ENCODE measurements at places on chromosomes 13 and 19. TPM values are rescaled to one million over a fixed set of nuclear protein-coding genes. Genes with fewer than 3 reads are reported as not detected.
A peak's percentile ranks its signal among the peaks of the same experiment; 100 is the strongest.

ZNF610 gene
- total RNA-seq, result 14.2 TPM

TEX101 gene
- not detected for total RNA-seq

SIGLEC12 gene
- total RNA-seq, result not detected

DNA sequence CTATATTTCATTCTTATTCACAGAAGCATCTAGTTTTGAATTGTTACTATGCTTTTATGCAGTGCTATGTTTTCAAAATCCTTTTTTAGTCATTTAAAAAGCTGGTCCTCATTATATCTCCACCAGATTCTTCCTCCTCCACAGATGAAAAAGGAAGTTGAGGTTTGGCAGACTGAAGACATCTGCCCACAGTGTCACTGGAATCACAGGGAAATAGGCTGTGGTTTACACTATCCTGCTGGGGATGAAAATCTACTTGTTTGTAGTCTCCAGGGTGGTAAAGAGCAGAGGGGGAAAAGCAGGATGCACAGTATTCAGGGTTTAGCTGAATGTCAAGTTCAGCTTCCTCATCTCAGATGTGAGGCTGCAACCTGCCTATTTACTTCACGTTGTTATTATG, 351.2 kb downstream of the DNAJC15 start:
- no peaks in the 10 kb centered on the region for H3K27me3 ChIP-seq
- H3K36me3 ChIP-seq, result peaks cover 8% of the 10 kb centered on the region
- H3K27ac ChIP-seq, result no peak overlapping the region
- no peak for DNase-seq
- no peak overlapping the region for H3K4me3 ChIP-seq

- DNase-seq, result no peak
- no peaks in the 10 kb centered on the region for H3K27me3 ChIP-seq
- H3K36me3 ChIP-seq, result no peaks in the 10 kb centered on the region
- no peak overlapping the region for H3K4me3 ChIP-seq
- peaks cover 7% of the 10 kb centered on the region for H3K4me1 ChIP-seq
Measured at GRCh38 chr13:43688227-43688907, 98.4 kb downstream of the ENOX1 start.

GRCh38 chr19:34057155-34057554, 115.1 kb upstream of the LSM14A start:
- no peak overlapping the region for H3K4me3 ChIP-seq
- H3K4me1 ChIP-seq, result no peaks in the 10 kb centered on the region
- H3K36me3 ChIP-seq, result no peaks in the 10 kb centered on the region
- no peak overlapping the region for H3K27ac ChIP-seq
- H3K27me3 ChIP-seq, result peaks cover 10% of the 10 kb centered on the region
- DNase-seq, result no peak

DNA sequence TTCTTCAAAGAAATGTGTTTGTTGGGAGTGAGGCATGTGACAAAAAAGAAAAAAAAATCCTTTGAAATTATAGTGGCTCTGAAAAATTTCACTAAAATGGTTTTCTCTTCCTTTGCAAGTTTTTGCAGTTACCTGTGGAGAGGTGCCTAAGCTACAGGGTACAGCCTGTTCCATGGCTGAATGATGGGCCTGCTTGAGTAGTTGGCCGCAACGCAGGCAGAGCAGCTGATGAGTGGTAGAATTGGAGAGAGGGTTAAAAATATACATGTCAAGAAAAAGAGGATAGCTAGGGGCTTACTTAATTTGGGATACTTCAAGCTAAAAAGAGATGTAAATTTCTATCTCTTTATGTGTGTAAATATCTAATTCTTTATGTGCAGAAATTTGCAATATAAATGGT, 629.1 kb upstream of the SLC10A2 start:
- no peak for DNase-seq
- H3K4me3 ChIP-seq, result no peak overlapping the region
- peaks cover 5% of the 10 kb centered on the region for H3K4me1 ChIP-seq
- no peaks in the 10 kb centered on the region for H3K27me3 ChIP-seq
- no peak overlapping the region for H3K27ac ChIP-seq
- H3K36me3 ChIP-seq, result peaks cover 4% of the 10 kb centered on the region

GRCh38 chr19:999379-999719, 870 bp upstream of the GRIN3B start:
- H3K36me3 ChIP-seq, result no peaks in the 10 kb centered on the region
- DNase-seq, result no peak
- peaks cover 14% of the 10 kb centered on the region for H3K4me1 ChIP-seq
- no peak overlapping the region for H3K27ac ChIP-seq
- H3K4me3 ChIP-seq, result peak overlapping the region; percentile 60

GRCh38 chr19:42412227-42412626, 15.0 kb downstream of the LIPE start:
- no peak overlapping the region for H3K27ac ChIP-seq
- H3K4me3 ChIP-seq, result no peak overlapping the region

DNA sequence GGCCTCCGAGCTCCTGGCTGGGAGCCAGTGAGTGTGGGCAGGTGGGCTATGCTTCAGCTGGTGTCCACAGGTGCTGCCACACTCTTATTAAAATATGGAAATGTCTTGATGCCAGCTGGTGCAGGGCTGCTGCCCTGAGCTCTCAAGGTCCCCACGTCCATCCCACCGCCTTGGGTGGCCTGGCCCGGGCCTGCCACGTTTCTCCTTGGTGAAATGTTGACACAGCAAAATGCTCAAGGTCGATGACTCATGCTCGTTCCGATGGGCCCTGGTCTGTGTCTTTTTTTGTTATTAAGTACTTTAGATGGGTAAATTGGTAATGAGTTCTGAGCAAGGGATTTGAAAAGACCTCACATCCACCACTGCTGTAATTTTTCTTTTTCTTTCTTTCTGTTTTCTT, 524.7 kb downstream of the MYO16 start:
- no peak overlapping the region for H3K4me3 ChIP-seq
- peaks cover 1% of the 10 kb centered on the region for H3K27me3 ChIP-seq
- peaks cover 47% of the 10 kb centered on the region for H3K4me1 ChIP-seq
- peak overlapping the region; percentile 15 for H3K27ac ChIP-seq
- H3K36me3 ChIP-seq, result no peaks in the 10 kb centered on the region
- no peak for DNase-seq

- H3K4me3 ChIP-seq, result no peak overlapping the region
- H3K27ac ChIP-seq, result no peak overlapping the region
- H3K27me3 ChIP-seq, result no peaks in the 10 kb centered on the region
- no peak for DNase-seq
- H3K36me3 ChIP-seq, result no peaks in the 10 kb centered on the region
- H3K4me1 ChIP-seq, result peaks cover 14% of the 10 kb centered on the region
Measured at GRCh38 chr19:13788991-13789390, 6.3 kb upstream of the ZSWIM4 start.

DNA sequence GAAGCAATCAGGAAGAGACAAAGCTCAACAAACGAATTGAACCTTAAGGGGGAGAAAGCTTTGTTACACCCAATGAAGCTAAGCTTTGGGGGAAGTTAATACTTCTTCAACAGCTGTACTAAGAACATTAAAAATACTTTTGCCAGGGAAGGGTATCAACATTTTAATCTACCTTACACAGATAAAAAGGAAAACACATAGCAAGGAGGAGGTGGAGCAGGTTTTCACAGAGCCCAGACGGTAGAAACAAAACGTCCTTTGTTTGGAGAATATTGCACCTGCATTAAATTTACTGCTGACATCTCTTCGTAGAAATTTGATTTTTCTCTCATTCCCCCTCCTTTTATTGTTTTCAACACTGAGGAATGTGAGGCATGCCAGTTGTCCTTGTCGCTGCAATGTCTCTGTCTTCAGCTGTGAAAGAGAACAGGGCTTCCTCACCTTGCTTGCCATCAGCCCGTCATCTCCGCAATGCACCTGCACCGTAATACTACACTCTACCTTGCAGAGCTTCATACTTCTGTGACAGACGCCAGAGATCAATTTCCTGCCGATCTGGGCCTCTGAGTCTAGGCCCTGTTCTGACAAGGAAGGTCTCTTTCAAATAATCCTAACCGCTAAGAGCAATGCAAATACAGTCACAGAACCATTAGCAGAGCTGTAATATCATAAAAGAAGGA, 270.8 kb downstream of the SPRY2 start:
- H3K27ac ChIP-seq, result peak overlapping the region; percentile 37
- no peak for DNase-seq
- peaks cover 2% of the 10 kb centered on the region for H3K36me3 ChIP-seq
- no peaks in the 10 kb centered on the region for H3K27me3 ChIP-seq

GRCh38 chr13:99027661-99028425, 50.0 kb upstream of the DOCK9 start:
- H3K27me3 ChIP-seq, result no peaks in the 10 kb centered on the region
- H3K4me3 ChIP-seq, result no peak overlapping the region
- no peak for DNase-seq
- H3K27ac ChIP-seq, result no peak overlapping the region

DNA sequence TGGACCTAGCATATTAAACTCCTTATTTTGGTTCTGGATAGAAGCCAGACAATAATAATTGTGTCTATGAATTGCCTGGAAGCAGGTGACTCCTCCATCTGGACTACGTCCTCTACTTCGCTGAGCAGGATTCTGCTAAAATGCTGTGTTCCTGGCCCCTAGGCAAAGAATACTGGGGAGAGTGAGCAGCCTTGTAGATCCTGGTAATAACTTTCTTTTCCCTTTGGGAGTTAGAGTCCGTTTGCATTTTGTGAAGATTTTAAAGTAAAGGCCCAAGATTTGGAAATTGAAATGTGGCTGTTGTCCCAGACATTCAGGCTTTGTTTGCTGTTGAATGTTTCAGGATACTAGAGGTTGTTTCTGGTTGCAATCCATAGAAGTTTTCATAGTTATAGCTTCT, 511.9 kb upstream of the KLF12 start:
- no peak overlapping the region for H3K27ac ChIP-seq
- H3K27me3 ChIP-seq, result no peaks in the 10 kb centered on the region
- DNase-seq, result no peak
- H3K36me3 ChIP-seq, result no peaks in the 10 kb centered on the region
- no peak overlapping the region for H3K4me3 ChIP-seq

- H3K4me1 ChIP-seq, result peaks cover 24% of the 10 kb centered on the region
- peak overlapping the region; percentile 83 for H3K4me3 ChIP-seq
- H3K36me3 ChIP-seq, result peaks cover 12% of the 10 kb centered on the region
- H3K27me3 ChIP-seq, result no peaks in the 10 kb centered on the region
- no peak for DNase-seq
- peak overlapping the region; percentile 98 for H3K27ac ChIP-seq
Measured at GRCh38 chr19:11091703-11092153, 2.5 kb downstream of the LDLR start.

Data from mesothelial cell of epicardium (in vitro differentiated cells).